ENCODE measurements at places on chromosomes 2 and 18.

DNA sequence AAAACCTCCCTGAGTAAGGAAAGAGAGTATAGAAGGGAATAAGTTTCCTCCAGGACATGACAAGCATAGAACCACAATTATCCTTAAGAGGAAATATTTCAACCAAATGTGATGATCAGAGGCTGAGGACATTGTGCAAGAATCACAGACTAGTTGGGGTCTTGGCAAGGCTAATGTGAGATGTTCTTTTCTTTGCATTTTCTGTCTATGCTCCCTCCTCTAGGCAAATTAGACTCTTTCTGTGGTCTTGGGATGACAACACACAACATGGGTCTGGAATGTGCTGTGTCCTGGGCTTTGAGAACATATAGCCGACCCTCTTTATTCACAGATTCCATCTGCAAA lies 32.0 kb upstream of the IL1RL1 start:
- DNase-seq, result no peak

GRCh38 chr18:32093102-32093511 lies 1.4 kb downstream of the RNF138 start:
- peak; percentile 17 for DNase-seq

GRCh38 chr2:70104231-70105111 lies 17.2 kb downstream of the PCBP1 start:
- no peak for DNase-seq

- no peak for DNase-seq
Observed at GRCh38 chr18:74944676-74945075, 264.3 kb downstream of the PTGR3 start.

GRCh38 chr2:144645083-144645778 lies 125.3 kb upstream of the ZEB2 start:
- DNase-seq, result no peak

DNA sequence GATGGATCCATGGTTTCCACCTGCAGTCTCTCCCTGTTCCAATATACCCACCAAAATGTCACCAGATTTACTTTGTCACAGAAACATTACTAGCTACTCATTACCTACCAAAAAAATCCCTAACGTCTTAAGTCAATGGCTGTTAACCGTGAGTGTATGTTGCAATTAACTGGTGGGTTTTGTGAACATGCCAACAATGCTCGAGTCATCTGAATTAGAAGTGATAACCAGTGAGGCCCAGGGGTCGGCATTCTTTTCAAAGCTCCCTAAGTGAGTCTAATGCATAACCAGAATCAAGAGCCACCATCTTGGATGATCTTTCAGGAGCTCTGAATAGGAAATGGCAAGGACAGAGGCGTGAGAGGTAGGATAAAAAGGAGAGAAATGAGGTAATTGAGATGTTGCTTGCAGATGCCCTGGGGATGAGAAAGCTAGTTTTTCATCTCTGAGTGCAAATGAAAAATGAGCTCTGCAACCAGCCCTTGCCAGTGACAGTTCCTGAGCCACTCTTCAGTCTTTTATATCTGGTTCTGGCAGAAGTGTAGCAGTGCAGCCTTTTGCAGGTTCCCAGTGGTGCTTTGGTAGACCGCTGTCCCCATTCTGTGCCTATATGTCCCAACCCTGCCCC lies 130.0 kb upstream of the RND3 start:
- DNase-seq, result no peak

DNA sequence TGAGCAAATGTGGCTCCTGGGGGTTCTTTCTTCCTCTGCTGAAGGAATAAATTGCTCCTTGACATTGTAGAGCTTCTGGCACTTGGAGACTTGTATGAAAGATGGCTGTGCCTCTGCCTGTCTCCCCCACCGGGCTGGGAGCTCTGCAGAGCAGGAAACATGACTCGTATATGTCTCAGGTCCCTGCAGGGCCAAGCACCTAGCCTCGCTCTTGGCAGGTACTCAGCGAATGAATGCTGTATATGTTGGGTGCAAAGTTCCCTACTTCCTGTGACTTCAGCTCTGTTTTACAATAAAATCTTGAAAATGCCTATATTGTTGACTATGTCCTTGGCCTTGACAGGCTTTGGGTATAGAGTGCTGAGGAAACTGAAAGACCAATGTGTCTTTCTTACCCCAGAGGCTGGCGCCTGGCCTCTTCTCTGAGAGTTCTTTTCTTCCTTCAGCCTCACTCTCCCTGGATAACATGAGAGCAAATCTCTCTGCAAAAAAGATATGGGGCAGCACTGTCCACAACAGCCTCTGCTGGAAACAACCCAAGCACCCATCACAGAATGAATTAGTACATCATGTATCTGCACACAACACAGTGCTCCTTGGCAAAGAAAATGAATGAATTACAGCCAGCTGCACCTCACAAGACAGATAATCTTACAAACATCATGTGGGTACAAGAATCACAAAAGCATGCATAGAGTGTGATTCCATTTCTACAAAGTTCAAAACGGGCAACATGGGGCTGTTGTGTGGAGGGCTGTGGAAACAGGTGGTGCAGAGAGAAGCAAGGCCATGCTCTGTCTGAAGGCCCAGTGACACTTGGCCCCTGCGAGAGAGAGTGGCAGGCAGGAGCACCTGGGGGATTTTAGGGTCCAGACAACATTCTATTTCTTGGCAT lies 6.6 kb downstream of the IL1RN start:
- DNase-seq, result no peak

- no peak for DNase-seq
Observed at GRCh38 chr2:233922471-233922870, 5.3 kb downstream of the TRPM8 start.

DNA sequence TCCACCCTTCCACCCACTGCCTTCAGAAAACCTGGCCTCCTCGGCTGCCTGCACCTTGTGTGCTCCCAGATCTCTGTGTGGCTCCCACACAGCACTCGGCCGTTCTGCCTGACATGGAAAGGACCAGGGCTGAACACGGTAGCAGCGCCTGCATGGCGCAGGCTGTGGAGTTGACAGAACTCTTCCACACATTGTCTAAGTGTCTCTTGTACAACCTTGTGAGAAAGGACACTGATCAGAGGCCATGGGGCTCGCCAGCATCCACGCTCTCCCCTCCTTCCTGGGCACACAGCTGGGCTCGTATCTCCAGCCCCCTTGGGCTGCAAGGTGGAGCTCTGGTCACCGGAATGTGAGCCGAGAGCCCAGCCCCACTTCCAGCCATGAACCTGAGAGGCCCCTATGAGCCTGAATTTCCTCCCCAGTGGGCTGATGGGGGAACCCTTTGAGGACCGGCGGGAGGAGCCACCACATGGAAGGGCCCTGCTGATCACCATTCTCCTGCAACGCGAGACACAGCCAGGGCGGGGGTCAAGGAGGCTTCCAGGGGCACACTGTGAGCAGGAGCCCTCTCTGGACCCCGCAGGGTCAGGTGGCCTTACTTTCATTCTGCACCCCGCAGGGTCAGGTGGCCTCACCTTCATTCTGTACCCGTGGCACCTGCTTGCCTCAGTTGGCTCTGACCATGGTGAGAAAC lies 314.2 kb upstream of the MYT1L start:
- no peak for DNase-seq

- DNase-seq, result no peak
Observed at GRCh38 chr18:6951336-6952090, 166.1 kb downstream of the LAMA1 start.

- no peak for DNase-seq
Observed at GRCh38 chr2:231727621-231728020, 19.3 kb downstream of the PTMA start.

GRCh38 chr2:165549619-165550018 lies 80.1 kb downstream of the CSRNP3 start:
- no peak for DNase-seq

GRCh38 chr2:74555610-74556103 lies 1.1 kb downstream of the DOK1 start:
- DNase-seq, result no peak

DNA sequence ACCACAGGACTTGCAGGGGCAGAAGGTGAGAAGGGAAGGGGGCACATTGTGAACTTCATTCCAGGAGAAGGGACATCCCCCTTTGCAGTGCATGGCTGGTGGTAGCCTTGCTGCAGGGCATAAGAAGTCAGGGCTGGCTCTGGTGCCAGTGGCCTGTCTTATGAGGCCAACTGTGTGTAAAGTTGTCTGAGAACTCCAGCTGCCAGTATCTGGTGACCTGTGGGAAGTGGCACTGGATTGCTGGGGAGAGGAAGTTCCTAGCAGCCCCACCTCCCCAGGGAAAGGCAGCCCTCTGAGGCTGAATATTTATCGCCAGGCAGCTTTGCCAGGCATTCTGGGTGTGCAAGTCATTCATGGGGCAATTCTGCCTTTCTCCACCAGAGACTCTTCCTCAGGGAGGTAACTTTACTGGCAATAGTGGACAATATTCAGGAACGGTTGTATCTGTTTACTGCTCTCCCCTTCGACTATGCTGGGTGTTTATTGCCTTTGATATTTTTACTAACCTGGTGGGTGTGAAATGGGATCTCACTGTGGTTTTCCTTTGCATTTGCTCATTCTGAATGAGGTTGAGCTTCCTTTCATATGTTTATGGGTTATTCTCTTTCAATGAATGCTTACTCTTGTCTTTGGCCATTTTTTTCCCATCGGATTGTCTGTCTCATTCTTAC lies 12.3 kb downstream of the TRPM8 start:
- no peak for DNase-seq

DNA sequence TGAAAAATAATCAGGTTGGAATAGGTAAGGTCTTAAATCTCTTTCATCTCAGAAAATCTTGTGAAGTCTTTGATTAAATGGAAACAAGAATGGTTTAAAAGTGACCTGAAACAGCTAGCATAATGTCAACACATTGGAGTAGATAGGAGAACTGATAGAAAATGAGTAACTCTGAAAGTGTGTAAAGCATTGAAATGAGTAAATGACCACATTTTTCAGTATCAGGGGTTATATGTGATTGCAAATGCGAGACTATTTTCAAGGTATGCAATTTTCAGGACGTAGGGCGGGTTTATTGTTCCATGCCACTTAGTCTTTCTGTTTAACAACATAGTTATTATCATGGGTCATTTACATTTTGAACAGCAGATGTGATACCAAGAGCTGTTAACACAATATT lies 1383.2 kb downstream of the LRP1B start:
- no peak for DNase-seq

DNA sequence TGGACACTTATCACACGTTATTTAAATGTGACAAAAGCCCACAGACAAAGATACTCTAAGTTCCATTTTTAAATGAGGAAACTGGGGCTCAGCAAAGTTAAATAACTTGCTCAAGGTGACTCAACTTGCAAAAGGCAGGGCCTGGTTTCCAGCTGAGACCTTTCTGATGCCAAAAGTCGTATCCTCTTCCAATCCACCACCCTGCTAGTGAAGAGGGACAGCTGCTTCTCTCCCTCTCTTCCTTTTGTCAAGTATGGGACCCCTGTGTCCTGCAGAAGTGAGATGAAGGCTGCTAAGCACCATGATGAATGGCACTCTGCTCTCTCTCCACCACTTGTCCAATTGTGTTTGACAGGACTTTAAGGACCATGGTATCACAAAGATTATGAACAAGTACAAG lies 140.9 kb downstream of the DYM start:
- DNase-seq, result no peak

GRCh38 chr2:202378662-202379358 lies 2.7 kb downstream of the BMPR2 start:
- no peak for DNase-seq

DNA sequence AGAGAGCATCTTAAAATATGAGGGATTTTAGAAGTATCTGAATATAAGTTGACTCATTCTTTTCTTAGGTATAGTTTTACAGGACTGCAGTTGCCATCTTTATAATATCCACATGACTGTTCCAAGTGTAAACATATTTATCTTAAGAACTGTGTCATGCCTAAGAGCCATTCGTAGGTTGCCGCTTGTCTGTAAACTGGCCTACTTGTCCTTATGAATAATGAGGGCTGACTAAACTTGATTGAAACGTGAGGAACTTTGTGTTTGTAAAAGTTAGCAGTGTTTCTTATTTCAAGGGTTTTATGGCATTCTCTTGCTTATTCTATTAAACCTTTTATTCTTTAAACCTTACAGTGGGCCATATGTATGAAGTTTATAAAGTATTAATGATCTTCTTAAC lies 99.6 kb downstream of the MAP3K20 start:
- no peak for DNase-seq

DNA sequence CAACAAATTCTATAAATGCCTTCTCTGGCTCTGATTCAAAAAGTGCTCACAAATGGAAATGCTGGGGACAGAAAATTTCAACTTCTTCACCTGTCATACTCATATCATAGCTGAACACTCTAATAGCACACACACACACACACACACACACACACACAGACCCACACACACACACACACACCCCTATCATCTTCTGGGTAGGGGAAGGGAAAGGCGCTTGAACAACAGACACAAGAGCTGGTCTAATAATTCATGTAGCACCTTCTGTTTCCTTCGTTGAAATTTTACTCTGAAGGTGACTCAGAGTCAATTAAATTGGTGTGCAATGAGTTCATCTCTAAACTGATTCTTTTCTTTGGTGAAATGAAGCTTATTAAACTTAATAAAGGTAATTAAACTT lies 32.9 kb downstream of the CD28 start:
- DNase-seq, result no peak

DNA sequence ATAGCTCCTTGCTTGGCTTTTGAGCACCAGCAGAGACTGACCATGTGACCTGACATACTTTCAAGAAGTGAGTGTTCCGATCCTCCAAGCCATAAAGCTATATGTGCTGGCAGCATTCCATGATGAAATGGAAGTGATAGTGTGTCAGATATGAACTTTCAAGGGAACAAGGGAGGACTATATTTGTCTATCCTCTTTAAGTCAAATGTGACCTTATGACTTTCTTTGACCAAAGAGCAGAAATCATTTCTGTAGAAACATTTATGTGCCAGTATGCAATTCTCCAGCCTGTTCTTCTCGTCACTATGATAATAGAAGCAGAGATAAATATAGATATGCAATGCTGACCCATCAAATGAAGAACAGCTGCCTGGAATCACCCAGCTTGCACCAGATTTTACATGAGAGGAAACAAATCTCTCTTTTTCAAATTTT lies 14.4 kb downstream of the HYCC2 start:
- DNase-seq, result no peak

GRCh38 chr18:54712306-54712705 lies 116.0 kb upstream of the RAB27B start:
- DNase-seq, result no peak
